ENCODE measurements at places on chromosomes 1 and 21.
A peak's percentile ranks its signal among the peaks of the same experiment; 100 is the strongest.

DNA sequence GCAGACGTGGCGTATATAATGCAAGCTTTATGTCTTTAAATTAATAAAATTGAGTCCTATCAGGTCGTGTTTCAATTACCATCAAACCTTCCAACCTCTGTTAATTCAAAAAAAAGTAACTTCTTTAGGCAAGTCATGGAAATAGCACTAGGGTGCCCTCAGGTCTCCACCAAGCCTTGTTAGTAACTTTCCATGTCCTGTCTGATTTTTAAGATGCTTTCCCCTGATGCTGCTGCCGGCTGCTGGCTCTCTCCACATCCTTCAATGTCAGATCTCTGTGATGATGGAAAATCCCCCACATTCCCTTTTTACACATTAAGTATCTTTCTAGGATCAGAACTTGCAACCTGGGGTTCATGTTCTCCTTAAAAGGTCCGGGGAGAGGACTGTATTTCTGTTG is 3.0 kb downstream of the ERG start:
- DNase-seq = no peak

DNA sequence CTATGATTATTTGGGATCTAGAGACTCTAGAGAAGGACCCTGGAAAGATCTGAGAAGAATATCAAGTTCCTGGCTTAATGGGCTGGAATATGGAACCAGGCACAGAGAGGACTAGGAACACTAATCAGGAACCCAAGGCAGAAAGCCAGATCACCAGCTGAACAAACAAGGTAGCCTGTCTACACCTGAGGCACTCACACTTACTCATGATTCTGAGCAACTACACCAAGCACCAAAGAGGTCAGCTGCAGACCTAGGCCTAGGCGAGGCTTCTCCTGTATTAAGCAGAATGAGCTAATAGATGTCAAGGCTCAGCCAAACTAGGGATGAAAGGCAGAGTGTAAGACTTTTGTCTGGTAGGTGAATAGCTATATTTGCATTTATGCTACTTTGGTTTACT is 368.1 kb downstream of the LTN1 start:
- no peak for DNase-seq

DNA sequence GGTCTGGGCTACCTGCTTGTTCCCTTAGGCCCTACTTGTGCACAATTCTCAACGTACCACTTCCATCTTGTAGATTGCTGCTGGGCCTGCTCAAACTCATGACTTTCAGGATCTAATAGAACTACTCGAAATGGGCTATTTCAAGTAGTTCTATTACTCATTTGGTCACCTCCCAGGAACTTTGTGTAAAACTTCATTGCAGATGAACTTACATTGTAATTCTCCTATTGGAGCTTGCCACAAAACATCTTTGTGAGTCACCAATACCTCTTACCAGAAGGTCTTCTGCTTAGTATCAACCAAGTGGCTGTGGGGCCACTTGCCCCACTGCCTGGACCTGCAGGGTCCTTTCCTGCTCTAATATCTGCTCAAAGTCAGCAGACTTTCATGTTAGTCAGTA is 10.7 kb upstream of the MYOCOS start:
- DNase-seq = no peak

- DNase-seq = no peak
Measured at GRCh38 chr1:66925558-66925910, 744 bp downstream of the MIER1 start.

GRCh38 chr21:41891132-41891531 is 12.0 kb upstream of the PRDM15 start:
- no peak for DNase-seq

- peak; percentile 87 for DNase-seq
Measured at GRCh38 chr1:46401964-46402626, 8.0 kb downstream of the FAAH start.

DNA sequence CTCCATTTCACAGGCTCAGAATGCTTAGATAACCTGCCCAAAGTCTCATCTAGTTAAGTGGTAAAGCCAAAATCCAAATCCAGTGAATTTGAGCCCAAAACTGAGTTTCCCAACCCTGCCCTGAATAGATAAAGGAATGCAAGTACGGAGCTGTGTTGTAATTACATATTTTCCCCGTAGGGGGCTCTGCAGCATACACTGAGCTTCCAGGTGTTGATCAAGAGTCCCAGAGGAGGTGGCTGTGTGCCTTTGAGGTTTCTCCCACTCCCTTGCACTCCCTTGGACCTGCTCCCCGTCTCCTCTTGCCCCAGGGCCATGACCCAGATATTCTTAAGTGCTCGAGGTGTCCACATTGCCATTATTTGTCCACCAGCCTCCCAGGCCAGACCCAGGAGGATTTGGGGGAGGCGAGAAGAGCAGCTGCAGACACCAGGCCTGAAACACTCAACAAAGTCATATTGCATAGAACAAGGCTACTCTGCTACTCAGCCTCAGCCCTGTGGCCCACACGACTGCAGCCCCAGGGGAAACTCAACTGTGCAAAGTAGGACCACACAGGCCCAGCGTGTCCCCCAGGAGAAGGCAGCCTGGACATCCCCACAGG is 18.4 kb upstream of the LY9 start:
- no peak for DNase-seq

- no peak for DNase-seq
Measured at GRCh38 chr21:37848721-37849490, 67.4 kb downstream of the KCNJ6 start.

DNA sequence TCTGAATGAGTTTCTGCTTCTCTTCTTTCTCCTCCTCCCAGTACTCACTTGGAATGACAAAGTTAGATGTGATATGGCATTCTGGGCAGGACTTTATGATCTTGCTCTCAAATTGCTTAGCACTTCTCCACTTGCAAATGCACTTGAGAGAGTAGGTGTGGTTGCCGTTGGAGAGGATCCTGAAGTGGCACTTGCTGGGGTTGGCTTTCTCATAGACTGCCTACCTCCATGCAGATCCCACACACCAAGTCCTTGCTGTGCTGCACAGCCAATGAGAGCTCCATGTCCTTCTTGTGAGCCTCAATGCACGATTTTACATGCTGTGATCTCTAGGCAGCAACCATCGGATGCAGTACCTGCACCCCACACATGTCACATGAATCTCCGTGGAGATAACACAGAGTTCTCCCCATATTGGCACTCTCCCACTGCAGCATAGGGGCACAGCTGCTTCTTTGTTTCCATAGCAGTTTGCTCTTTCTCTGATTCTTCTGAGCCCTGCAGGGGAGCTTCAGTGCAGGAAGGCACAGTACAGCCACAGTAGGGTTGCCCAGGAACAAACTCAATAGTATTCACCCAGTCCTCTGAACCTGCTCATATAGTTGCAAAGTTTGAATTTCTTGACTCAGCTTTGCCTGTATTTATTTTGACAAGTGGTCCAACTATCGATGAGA is 45.2 kb downstream of the ZNF691 start:
- DNase-seq = no peak

- DNase-seq = peak; percentile 36
Measured at GRCh38 chr1:92184632-92185031, 33.1 kb upstream of the C1orf146 start.

GRCh38 chr1:207398986-207399385 is 55.1 kb upstream of the CR2 start:
- DNase-seq = no peak

GRCh38 chr1:31637915-31638673 is 6.6 kb downstream of the PEF1 start:
- DNase-seq = no peak

DNA sequence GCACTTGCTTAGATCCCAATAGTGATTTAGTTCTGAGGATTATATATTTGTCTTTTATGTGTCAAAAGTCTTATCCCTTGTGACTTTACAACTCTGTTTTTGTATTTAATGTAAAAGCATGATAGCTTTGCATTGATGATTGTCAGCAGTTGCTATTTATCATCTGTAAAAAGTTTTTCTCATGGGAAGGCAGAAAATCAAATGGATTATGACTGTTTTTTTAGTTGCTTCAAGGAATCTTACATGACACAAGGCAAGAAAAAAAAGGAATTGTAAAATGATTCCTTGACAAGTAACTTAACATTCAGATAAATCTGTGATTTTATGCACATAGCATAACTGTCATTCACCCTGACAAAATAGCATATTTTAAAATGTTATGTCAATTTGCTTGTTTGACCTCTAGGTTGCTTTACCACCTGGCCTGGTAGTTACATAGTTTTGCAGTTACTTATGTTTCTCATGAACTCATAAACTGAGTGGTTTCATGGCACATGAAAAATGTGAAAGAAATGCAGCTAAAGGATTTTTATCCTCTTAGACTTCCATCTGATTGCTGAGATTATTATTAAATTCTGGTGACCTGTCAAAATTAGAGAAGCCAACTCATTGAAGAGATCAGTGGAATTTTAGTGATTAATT is 622.6 kb downstream of the ADGRL2 start:
- DNase-seq = no peak

DNA sequence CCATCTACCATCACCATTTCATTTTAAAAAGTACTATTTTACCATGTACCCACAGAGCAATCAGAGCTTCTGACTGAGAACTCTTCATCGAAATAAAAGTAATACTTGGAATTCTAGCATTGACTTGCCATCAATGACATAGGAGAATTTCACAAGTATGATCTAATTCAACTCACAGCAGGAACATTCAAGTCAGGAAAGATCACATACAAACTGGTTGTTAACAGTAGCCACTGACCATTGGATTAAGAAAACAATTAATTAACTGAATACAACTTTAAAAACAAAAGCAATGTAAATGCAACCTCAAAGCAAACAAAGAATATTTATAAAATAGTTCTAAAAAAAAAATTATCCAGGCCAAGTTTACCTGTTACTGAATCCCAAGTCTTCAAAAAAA is 18.8 kb downstream of the RNF115 start:
- no peak for DNase-seq

DNA sequence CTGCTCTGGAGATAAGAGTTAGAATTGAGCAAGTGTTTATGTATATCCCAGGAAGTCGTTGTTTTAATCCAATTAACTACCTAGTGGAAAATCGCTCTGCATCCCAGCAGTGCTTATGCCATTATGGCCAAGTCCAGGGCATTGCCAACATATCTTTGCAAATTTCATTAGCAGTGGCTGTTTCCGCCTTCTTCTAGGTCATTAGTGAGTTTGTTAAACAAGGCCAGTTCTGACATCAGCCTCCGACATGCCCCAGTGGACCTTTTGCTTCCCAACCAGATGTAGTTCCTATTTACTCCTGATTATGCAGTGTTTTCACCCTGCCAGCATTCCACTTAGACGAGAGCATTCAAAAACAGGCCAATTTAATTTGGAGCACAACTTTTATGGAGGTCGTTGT is 106.8 kb upstream of the FAM78B start:
- DNase-seq = no peak

DNA sequence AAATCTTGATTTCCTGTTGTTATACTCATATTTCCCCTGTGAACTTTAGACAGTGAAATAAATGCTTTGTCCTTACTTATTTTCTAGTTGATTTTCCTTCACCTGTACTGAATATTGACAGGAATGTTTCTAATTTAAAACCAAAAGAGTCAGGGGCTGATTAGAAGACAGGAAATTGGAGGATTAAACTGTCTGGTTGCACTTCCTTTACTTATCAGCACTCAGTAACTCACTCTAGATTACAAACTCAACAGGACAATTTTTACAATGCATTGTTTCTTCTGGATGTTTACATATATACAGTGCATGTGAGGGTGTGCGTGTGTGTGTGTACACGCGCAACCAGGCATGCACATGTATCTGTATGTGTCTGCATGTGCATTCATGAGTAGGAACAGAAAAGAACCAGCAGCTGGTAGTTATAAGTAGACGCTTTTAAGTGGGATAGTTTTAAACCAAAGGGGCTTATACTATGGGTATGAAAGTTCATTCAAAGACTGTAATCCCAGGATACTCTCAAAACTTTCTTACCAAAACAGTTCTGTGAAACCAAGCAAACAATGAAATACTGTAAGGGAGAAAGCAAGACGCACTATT is 212.0 kb upstream of the NFIA start:
- DNase-seq = no peak

- no peak for DNase-seq
Measured at GRCh38 chr21:30233228-30234020, 17.5 kb upstream of the CLDN8 start.

Data from GM04504 (cell line).